ENCODE measurements at places on chromosomes 3 and 15. TPM values are rescaled to one million over a fixed set of nuclear protein-coding genes. Genes with fewer than 3 reads are reported as not detected.

The KLHL40 gene
- total RNA-seq, result under 0.01 TPM

The STRIT1 gene
- total RNA-seq, result not detected

The GOLGA8S gene
- total RNA-seq, result 0.07 TPM

The HCLS1 gene
- 43.8 TPM for total RNA-seq

The SEMA5B gene
- not detected for total RNA-seq

The C3orf85 gene
- not detected for total RNA-seq

The ANKRD63 gene
- 0.22 TPM for total RNA-seq

The HRH1 gene
- 14.5 TPM for total RNA-seq

The UBA3 gene
- total RNA-seq, result 103 TPM

The NAA80 gene
- 10.0 TPM for total RNA-seq

The GREM1 gene
- total RNA-seq, result 0.07 TPM
